Fibroblast of skin of scalp (primary cell): ENCODE measurements at places on chromosomes 2 and 18.
A peak's percentile ranks its signal among the peaks of the same experiment; 100 is the strongest.

DNA sequence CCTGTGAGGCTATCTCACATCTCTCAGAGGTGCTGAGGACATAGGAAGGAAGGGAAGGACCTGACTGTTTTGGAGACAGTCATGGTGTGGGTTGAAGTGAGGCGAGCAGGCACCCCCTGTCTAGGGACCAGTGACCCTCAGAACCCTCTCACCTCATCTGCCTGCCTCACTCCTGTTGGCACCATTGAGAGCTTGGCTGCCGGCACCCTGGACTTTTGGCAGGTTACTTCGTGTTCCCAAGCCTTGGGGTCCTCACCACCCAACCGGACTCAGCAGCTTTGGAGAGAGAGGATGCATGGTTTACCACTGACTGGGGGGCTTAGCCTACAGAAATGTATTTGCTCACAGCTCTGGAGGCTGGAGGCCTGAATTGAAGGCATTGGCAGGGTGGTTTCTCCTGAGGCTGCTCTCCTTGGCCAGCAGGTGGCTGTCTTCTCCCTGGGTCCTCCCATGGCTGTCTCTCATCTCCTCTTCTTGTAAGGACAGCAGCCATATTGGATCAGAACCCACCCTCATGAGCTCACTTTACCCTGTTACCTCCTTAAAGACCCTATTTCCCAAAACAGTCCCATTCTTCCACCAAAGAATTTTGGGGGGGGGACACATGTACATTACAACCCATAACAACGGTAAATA is 142.0 kb downstream of the TSN start:
- DNase-seq = peak; percentile 62

DNA sequence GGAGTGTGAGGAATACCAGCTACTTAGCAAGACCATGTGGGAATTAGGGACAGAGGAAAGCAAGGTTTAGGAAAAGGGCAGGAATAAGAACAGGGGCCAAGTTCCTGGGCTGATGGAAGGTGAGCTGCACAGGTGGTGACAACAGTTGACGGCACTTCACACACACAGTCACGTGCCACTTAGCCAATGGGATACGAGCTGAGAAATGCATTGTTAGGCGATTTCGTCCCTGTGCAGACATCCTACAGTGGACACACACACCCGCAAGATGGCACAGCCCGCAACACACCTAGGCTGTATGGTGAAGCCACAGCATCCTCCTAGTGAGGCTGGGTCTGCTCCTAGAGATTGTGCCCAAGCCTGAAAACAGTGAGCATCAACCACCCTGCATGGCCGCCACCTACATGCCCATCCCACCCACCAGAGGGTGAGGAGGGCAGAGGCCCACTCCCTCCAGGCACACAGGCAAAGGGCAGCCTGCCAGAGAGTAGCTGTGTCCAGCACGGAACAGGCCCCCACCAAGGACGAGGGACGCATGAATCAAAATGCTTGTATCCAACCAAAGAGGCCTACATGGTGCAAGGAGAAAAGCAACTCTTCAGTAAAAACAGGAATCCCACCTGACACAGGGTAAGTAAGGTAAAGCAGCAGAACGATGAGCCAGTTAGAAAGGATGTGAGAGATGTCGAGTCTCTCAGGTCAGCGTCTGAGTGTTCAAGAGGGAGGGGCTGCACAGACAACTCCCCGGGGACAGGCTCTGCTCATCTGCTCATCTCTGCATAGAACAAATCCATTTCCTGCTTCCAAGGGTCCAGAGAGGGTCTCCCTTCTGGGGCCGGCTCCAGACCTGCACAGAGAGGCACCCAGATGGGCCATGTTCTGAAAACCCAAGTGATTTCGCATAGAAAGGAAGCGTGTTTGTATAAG is 51.3 kb downstream of the ZNF516 start:
- DNase-seq = no peak

- DNase-seq = no peak
Observed at GRCh38 chr2:16034975-16035746, 94.8 kb downstream of the MYCN start.

GRCh38 chr18:54080858-54081257 is 143.6 kb downstream of the MBD2 start:
- no peak for DNase-seq

DNA sequence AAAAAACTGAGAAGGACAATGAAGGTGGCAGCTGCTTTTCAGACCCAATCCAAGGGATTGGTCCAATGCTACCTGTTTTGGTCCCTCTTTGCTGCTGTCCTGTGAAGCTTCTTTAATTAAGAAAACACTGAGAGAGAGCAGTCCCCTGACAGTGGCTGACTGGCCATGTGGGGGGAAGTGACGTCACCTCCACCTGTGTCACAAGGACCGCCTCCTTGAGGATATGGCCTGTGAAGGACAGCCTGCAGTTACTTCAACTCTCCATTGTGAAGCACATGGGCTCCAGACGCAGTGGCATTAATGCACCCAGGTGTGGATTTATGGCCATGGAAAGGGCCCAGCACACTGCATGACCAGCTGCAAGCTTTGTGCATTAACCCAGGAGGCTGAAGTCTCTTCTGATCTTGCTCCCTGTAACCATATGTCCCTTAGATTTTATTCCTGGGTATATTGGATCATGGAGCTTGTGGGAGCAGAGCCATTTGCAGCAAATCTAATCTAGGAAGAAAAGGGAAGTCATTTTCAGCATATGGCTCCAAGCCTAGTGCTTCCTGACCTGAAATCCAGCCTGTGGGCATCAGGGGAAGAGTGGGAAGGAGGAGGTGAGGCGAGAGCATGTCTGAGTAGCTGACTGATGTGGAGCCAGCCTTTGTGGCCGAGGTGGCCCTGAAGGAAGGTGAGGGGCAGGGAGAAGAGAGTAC is 32.2 kb downstream of the KIF5C start:
- DNase-seq = no peak

DNA sequence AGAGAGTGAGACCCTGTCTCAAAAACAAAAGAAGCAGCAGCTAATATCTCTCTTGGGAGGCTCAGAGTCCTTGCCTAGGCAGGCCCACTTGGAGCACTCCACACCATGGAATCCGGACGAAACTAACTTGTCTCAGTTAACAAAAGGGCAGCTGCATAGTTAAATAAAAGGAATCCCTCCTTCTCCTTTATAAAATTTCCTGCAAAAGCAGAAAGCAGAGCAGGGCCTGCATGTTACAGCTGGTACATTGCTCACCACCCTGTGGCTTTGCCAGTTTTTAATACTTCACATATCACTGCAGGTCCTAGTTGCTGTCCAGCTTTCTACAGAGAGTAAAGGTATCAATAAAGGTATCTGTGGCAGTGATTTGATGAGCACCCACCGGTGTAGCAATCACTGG is 93.6 kb downstream of the ASAP2 start:
- no peak for DNase-seq

DNA sequence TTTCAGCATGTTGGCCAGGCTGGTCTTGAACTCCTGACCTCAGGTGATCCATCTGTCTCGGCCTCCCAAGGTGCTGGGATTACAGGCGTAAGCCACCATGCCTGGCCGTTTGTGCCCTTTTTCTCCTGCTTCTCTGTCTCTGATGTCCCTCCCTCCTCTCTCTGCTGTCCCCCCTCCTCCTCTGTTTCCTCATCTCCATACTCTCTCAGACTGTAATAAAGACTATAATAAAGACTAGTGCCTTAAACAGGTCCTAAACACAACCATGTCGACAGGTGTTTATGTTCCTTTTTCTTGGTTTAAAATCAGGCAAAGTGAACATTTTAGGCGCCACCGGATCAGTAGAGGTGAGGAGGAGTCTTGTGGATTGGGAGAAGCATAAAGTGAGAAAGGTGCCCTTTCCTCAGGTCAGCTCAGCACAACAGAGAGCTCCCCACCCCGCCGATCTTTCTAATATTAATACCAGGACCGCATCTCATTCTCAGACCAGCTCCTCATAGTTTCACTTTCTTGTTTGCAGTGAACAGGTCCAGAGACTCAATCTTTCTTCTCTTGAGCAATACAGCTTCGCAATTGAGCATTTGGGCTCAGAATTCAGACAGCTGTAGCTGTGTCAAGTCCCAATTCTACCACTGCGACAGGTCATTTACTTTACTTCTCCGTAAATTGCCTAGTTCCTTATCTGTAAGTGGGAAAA is 23.7 kb downstream of the TIMM21 start:
- DNase-seq = no peak
